ENCODE measurements at places on chromosomes 5 and 9.

- DNase-seq, result no peak
These were observed 13.5 kb downstream of the GFPT2 start for GRCh38 chr5:180339583-180340183.

DNA sequence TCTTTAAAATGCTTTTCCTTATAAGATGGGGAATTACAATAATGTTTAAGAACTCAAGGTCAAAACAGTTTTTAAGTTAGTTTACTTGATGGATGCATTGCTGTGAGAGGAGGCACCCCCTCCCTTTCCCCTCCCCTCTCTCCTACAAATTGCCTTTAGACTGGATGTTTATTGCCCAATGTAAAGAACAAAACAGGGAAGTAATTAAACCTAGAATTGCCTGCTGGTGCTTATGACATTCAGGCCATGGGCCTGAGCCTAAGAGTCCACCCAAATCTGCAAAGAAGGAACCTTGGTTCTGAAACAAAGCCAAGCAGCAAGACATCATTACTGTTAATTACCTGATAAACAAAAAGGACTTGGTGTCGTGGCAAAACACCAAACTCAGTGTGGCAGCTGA, 630.3 kb downstream of the ISL1 start:
- DNase-seq, result no peak

DNA sequence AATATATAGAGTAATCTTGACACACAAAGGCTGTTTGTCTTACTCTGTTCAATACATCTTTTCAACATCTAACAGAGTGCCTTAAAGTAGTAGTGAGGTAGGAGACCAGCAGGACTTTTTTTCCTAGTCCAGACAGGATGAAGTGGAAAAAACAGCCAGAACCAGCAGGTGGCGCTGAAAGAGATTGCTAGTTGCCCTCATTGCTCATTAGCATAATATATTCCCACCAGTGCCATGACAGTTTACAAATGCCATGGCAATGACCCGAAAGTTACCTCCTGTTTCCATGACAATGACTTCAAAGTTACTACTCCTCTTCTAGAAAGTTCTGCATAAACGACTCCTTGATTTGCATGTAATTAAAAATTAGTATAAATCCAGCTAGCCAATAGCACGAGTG, 387.4 kb downstream of the ACTL7B start:
- DNase-seq, result no peak

- DNase-seq, result no peak
These were observed 181.9 kb upstream of the TRPM3 start for GRCh38 chr9:71303351-71303750.

Data from stimulated activated CD8-positive, alpha-beta memory T cell treated with anti-CD3 and anti-CD28 coated beads, Interleukin-7, amount 100 ng/mL, for 1 hour (primary cell).